ENCODE measurements at places on chromosomes 1 and 21. TPM values are rescaled to one million over a fixed set of nuclear protein-coding genes. Genes with fewer than 3 reads are reported as not detected.

REN gene
- polyA plus RNA-seq, result not detected

LORICRIN gene
- polyA plus RNA-seq, result not detected

FCER1G gene
- polyA plus RNA-seq, result 19.7 TPM

MX2 gene
- polyA plus RNA-seq, result 3.0 TPM

NHLH1 gene
- not detected for polyA plus RNA-seq

- H3K36me3 ChIP-seq, result no peaks in the 10 kb centered on the region
- no peaks in the 10 kb centered on the region for H3K27me3 ChIP-seq
- no peak overlapping the region for H3K27ac ChIP-seq
- no peak for DNase-seq
- H3K4me3 ChIP-seq, result no peak overlapping the region
Measured at GRCh38 chr1:92365378-92366039, 66.7 kb downstream of the RPAP2 start.

- H3K36me3 ChIP-seq, result no peaks in the 10 kb centered on the region
- no peaks in the 10 kb centered on the region for H3K4me1 ChIP-seq
- H3K27ac ChIP-seq, result no peak overlapping the region
- no peaks in the 10 kb centered on the region for H3K27me3 ChIP-seq
- no peak for DNase-seq
Measured at GRCh38 chr1:245334827-245335490, 180.2 kb downstream of the KIF26B start.

- no peaks in the 10 kb centered on the region for H3K36me3 ChIP-seq
- no peaks in the 10 kb centered on the region for H3K4me1 ChIP-seq
- DNase-seq, result no peak
- H3K27me3 ChIP-seq, result no peaks in the 10 kb centered on the region
- H3K4me3 ChIP-seq, result no peak overlapping the region
Measured at GRCh38 chr1:116139592-116140134, 28.5 kb downstream of the MAB21L3 start.

GRCh38 chr1:27408151-27408550 lies 15.7 kb downstream of the GPR3 start:
- DNase-seq, result no peak
- peaks cover 46% of the 10 kb centered on the region for H3K4me1 ChIP-seq
- no peaks in the 10 kb centered on the region for H3K27me3 ChIP-seq
- H3K36me3 ChIP-seq, result peaks cover 67% of the 10 kb centered on the region

DNA sequence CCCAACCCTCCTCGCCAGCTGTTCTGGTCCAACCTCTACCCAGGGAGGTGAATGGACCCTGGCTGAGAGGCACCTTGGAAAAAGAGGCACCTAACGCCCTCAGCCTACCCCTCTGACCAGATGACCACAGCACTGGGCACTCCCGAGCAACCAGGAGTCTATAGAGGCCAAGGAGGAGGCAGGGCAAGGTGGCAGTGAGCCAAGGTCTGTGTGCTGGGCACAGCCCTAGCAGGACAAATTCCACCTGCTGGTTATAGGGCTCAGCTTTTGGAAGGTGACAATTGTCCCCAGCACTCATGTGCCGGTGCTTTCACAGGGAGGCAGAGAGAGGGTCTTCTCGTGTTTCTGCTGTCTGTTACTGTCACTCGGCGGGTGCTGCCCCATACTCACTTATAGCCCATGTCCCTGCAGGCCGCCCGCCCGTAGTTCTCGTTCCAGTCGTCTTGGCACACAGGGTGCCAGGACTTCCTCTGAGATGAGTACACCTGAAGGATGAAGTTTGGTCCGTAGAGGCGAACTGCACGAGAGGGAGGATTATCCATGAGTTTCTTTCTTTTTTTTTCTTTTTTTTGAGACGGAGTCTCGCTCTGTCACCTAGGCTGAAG lies 27.8 kb downstream of the TMPRSS2 start:
- DNase-seq, result no peak
- H3K36me3 ChIP-seq, result no peaks in the 10 kb centered on the region
- H3K4me3 ChIP-seq, result no peak overlapping the region
- H3K4me1 ChIP-seq, result no peaks in the 10 kb centered on the region
- H3K27me3 ChIP-seq, result peaks cover 3% of the 10 kb centered on the region

GRCh38 chr21:31387560-31388186 lies 43.6 kb upstream of the TIAM1 start:
- H3K27me3 ChIP-seq, result no peaks in the 10 kb centered on the region
- no peaks in the 10 kb centered on the region for H3K4me1 ChIP-seq
- no peak overlapping the region for H3K27ac ChIP-seq
- no peak overlapping the region for H3K4me3 ChIP-seq

Measured in heart right ventricle (tissue), 16 donors.